ENCODE measurements at places on chromosomes 5 and 9. TPM values are rescaled to one million over a fixed set of nuclear protein-coding genes. Genes with fewer than 3 reads are reported as not detected.
A peak's percentile ranks its signal among the peaks of the same experiment; 100 is the strongest.

The LHX3 gene
- not detected for total RNA-seq

The GBGT1 gene
- 2.8 TPM for total RNA-seq

The TXN gene
- 347 TPM for total RNA-seq

The OGN gene
- not detected for total RNA-seq

The NTNG2 gene
- total RNA-seq = 0.35 TPM

DNA sequence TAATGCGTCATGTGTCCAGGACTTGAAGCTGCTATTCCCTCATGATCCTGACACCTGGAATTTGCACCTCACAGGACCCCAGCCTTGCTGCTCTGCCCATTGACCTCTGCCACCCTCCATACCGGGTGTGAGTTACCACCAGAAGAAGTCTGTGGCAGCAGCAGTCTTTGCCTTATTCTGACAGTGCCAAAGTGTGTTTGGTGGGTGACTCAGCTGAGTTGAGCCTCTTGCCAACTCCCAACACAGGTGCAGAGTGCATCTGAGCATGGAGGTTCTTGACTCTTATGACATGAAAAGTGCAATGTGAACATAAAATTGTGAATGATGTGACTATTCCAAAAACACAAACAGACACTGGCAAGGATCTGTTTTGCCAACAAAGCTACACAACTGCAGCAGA, 1166.5 kb upstream of the CDH18 start:
- no peak for DNase-seq

DNA sequence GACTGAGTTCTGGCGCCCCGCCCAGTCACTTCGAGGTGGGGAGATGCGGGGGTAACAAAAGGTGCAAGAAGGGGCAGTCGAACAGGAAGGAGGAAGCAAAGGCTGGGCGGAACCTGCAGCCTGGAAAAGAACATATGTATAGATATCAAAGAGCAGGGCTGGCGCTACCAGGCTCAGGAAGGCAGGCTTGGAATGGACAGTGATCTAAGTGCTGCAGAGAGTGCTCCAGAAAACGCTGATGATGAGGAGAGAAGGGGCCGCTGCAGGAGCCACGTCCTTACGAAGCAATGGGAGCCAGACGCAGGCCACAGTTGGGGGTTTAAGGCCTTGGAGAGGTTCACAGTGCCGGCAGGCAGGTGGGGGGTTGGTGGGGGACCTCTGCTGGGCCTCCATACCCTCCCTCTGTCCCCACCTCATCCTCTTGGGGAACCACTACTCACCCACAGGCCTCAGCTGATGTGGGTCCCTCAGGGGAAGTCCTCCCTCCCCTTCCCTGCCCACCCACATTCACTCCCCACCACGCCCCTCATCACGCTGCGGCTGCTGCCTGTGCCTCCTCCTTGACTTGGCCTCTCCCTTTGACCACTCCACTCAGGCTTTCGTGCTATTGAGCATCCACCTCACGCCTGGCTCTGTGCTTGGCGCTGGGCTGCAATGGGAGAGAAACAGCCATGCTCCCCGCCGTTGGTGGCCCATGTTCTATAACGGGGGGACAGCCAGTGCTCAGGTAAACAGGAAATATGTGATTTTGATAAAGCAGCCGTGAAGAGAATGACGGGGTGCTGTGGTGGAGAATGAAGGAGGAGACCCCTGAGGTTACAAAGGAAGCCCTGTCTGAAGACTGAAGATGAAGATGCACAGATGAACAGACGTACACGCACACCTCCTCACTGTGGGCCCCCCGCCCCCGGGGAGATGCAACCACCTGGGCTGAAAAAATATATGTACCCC, 40.5 kb upstream of the RPL26L1 start:
- no peak for DNase-seq

DNA sequence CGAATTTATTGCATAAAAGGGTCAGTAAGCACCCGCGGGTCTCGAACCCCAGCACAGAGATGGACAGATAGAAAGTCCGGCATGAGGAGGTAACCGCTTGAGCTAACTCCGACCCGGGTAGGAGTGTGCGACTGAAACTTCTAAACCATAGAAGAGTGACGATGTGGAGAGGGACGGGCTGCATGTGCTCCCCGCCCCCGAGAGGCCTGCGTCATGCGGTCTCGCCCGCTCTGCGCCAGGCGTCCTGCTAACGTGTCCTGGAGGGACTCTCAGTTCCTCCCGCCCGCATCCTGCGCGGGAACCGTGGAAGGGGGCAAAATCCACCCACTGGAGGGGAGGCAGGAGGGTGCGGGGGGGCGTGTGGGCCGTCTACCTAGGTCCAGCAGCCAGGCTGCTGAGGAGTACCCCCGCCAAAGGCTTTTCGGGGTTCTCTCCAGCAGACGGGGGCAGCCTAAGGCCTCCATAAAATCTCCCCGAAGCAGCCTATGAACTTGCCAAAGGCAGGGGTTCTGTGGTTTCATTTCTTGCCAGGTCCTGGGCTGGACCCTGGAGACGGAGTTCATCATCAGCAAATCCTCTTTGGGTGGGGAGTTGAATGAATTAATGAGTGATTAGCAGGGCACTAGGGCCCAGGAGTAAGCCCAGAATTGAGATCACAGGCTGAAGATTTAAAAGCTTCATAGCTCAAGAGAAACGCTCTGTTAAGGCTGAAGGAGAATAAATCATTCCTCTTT, 51.9 kb downstream of the TGFBI start:
- peak; percentile 84 for DNase-seq

DNA sequence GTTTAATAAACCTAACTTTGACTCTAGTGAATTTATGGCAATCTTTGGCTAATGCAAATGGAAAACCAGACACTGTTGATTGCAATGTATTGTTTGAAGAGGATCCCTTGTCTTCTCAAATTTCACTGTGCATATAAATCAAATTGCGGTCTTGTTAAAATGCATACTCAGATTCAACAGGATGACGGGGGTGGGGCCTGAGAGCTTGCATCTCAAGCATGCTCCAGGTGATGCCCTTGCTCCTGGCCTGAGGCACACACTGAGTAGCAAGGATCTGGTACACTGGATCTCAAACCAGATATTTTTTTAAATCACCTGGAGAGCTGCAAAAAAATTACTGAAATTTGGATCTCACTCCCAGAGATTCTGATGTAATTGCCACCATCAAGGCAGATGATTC, 463.7 kb downstream of the DNAH5 start:
- no peak for DNase-seq

GRCh38 chr5:54136516-54137440, 173.6 kb downstream of the ARL15 start:
- no peak for DNase-seq

GRCh38 chr5:115306011-115306536, 9.6 kb upstream of the CCDC112 start:
- DNase-seq = no peak

GRCh38 chr5:91111473-91112238, 271.5 kb downstream of the ARRDC3 start:
- DNase-seq = no peak

DNA sequence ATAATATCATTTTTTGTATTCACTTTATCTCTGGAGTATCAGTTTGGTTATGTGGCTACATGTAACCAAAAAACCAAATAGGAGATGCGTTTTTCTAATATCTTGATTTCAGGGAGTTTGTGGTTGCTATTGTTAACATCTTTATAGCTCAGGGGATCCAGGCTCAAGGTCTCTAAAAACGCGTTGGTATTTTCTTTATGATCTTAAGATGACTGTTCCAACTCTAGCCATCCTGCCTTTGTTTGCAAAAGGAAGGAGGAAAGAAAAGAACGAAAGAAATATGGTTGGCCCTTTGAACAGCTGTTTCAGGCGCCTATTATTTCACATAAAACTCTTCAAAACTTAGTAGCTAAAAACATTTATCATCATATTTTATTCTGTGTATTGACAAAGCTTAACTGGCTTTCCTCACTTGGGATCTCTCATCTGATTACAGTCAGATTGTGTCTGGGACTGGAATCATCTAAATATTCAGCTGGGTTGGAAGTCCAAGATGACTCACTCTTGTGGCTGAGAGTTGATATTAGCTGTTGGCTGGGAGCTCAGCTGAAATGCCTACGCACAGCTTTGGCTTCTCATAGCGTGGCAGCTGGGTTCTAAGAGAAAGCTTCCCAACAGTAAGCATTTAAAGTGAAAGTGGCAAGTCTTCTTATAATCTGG, 60.1 kb downstream of the FAM174A start:
- DNase-seq = peak; percentile 89

- DNase-seq = peak; percentile 42
These were observed 89.3 kb upstream of the TNC start for GRCh38 chr9:115207003-115207836.
